ENCODE measurements at places on chromosomes 16 and 17. TPM values are rescaled to one million over a fixed set of nuclear protein-coding genes. Genes with fewer than 3 reads are reported as not detected.

Gene FOXL1
- total RNA-seq: not detected

GRCh38 chr17:6526362-6527152 is 29.8 kb downstream of the PITPNM3 start:
- no peak for DNase-seq

- DNase-seq: no peak
These were observed 5.4 kb upstream of the HAP1 start for GRCh38 chr17:41739661-41740352.

DNA sequence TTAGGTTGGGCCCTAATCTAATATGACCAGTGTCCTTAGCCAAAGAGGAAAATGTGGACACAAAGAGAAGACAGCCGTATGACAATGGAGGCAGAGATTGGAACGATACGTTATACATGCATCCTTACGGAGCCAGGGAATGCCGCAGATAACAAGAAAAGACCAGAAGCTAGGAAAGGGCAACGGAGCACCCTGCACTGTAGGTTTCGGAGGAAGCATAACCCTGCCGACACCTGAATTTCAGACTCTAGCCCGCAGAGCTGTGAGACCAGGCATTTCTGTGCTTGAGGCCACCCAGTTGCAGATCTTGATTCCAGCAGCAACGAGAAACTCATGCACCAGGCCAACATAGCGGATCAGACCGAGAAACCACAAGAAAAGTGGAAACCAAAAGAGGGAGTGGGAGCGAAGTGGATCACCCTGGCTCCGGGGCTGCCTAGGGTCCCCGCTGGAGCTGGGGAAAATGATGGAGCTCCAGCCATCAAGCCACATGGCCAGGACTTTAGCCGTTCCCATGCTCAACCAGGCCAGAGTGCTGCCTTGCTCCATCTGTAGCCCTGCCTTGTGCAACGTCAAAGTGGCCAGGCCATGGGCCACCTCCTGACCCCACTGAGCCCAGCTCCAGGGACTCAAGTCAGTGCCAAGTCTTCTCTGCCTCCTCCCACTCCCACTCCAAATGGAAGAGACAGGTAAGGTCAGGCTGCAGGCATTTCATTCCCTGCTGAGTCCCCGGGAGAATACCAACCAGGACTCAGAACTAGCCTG is 51.7 kb upstream of the RPL38 start:
- DNase-seq: no peak

GRCh38 chr16:31522071-31522470 is 5.6 kb upstream of the AHSP start:
- no peak for DNase-seq

DNA sequence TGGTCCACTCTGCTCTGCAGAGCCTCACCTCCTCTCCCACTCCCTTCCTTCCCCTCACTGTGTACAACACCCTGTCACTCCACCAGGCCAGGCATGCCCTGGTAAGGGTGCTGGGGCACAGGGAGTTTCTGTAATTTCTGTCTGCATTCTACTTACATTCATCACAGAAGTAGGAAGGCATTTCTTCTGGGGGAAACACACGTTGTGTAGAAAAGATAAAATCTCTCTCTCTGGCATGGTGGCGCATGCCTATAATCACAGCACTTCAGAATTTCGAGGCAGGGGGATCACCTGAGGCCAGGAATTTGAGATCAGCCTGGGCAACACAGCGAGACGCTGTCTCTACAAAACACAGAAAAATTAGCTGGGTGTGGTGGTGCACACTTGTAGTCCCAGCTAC is 27.0 kb downstream of the WNT3 start:
- no peak for DNase-seq

DNA sequence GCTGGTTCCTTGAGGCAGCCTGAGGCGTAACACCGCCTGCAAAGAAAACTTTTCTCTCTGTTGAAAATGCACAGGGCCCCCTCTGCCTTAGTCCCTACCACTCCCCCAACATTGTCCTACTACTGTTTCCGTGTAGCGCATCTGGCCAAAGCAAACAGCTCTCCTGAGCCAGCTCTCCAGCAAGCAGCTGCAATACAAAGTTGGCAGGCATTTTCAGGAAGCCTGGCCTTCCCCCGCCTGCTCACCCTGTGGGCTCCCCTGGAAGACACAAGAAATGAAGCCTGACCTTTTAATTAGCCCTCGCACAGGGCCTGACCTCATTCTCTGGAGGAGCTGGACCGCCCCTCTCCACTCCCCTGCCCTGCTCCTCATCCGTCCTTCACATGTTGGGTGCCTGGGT is 66.7 kb downstream of the SOX9 start:
- DNase-seq: no peak

DNA sequence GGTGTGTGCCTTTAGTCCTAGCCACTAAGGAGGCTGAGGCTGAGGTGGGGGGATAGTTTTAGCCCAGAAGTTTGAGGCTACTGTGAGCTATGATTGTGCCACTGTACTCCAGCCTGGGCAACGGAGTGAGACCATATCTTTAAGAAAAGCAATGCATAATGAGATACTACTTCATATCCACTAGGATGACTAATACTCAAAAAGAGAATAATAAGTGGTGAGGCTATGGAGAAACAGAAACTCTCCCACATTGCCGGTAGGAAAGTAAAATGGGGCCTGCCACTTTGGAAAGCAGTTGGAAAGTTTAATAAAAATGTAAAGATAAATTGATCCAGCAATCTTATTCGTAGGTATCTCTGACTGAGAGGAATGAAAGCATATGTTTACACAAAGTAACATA is 4.6 kb upstream of the NPIPB2 start:
- no peak for DNase-seq

Gene SSTR5
- not detected for total RNA-seq

GRCh38 chr16:68022728-68023537 is at the start of the genes DDX28 and DUS2:
Gene DDX28 (minus strand): TSS chr16:68023232. CDS start chr16:68023202, 30 bp downstream.
Gene DUS2 (plus strand): TSS chr16:68023284. CDS start chr16:68038024, 14,740 bp downstream.
- DNase-seq: peak; percentile 96

- DNase-seq: peak; percentile 35
These were observed 3.5 kb upstream of the ITGAE start for GRCh38 chr17:3804503-3804931.

GRCh38 chr17:42795061-42795460 is 3.4 kb downstream of the COA3 start:
- DNase-seq: no peak

- no peak for DNase-seq
These were observed 48.1 kb downstream of the KSR1 start for GRCh38 chr17:27504188-27504995.

GRCh38 chr17:56641894-56642293 is 48.4 kb downstream of the NOG start:
- DNase-seq: no peak

Gene MMP25
- 0.37 TPM for total RNA-seq

DNA sequence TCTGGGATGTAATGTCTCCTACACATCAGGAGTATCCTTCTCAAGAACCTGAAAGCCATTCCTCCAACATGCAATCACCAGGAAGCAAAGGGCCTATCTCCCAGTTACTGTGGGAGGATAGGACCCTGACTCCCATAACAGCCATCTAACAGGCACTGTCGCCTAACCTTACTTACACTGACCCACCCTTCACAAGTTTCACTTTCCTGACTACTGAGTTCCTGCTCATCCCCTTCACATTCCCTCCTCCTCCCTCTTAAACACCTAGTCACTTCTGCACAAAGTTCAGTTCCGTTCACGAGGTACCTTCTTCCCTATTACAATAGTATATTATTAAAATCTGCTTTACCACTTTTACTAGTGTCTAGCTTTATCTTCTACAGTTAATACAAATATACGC is 1.3 kb downstream of the C17orf67 start:
- no peak for DNase-seq

DNA sequence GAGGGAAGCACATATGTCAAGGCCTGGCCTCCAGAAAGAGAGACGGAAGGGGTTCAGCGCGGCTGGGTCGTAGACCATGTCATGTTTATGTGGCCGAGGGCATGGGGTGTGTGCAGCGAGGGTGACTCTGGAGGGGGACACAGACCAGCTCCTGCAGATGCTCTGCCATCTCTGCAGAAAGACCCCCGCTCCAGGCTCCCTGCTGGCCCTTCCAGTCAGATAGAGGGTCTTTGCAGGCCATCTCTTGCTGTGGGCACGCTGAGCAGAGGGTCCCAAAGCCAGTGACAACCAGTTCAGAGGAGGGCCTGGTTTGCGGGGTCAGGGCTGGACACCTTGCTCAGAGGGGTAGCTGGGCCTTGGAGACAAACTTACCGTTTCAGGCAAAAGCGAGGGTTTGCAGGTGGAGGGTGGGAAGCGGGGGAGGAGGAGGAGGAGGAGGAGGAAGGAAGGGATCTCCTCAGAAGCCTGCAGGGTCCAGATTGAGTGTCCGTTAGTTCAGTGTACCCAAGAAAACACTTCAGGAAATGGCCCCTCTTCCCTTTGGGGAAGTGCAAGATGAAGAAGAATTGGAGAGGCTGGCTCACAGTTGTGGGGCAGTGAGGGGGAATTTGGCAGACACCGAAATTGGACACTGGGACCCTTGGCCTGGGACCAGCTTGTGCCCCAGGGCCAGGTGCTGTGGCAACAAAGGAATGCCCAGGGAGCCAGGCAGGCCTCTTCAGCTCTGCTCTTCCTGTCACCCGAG is 102.8 kb downstream of the CMIP start:
- no peak for DNase-seq

GRCh38 chr16:59242556-59242955 is 508.4 kb upstream of the GOT2 start:
- no peak for DNase-seq

Measured in activated naive CD4-positive, alpha-beta T cell treated with anti-CD3 and anti-CD28 coated beads for 36 hours (primary cell).